Liver (tissue), 10 donors: ENCODE measurements at places on chromosomes 3 and 15. TPM values are rescaled to one million over a fixed set of nuclear protein-coding genes. Genes with fewer than 3 reads are reported as not detected.

The TLR9 gene
- not detected for total RNA-seq

The CDV3 gene
- total RNA-seq: 82.6 TPM

The PLCH1 gene
- 1.0 TPM for total RNA-seq

The CHRNA7 gene
- total RNA-seq: 0.08 TPM

The IQCH gene
- total RNA-seq: 1.6 TPM

The MEIS2 gene
- 12.6 TPM for total RNA-seq

The IL5RA gene
- total RNA-seq: 0.08 TPM

The EXD1 gene
- not detected for total RNA-seq

The TNNC1 gene
- total RNA-seq: 0.28 TPM

The CYP1A2 gene
- total RNA-seq: not detected

The IGSF11 gene
- total RNA-seq: not detected

The FBXW12 gene
- not detected for total RNA-seq

The ITIH3 gene
- total RNA-seq: 507 TPM

The MNS1 gene
- 0.08 TPM for total RNA-seq

The AGBL1 gene
- not detected for total RNA-seq

The MUC20 gene
- 1.1 TPM for total RNA-seq

The RETNLB gene
- not detected for total RNA-seq
